BJ (cell line): ENCODE measurements at places on chromosomes 13 and 19.

- no peak for DNase-seq
Measured at GRCh38 chr13:30331331-30331771, 24.0 kb upstream of the KATNAL1 start.

DNA sequence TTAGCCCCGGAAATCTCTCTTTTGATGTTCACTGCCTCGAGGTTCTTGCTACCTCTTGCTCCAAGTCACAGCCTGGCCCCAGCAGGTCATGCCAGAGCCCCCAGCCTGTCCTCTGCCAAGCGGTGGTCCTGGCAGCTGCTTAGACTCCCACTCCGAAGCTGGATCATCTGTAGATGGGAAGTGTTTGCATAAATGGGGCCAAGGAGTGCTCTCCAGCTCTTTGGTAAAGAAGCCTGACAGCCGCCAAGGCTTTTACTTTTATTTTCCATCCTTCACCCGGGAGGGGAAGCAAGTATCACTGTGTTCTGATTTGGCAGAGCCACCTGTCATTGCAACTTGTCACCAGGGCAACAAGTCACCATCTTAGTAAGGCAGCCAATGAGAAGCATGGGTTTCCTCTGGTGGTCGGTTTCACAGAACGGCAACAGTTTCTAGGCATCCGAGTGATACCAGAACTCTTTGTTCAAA lies 10.6 kb upstream of the RETN start:
- no peak for DNase-seq

- no peak for DNase-seq
Measured at GRCh38 chr13:77699059-77699680, 1.7 kb downstream of the SLAIN1 start.

- DNase-seq = no peak
Measured at GRCh38 chr13:47310401-47310800, 413.5 kb upstream of the HTR2A start.

- no peak for DNase-seq
Measured at GRCh38 chr19:2237869-2238153, 1.2 kb downstream of the SF3A2 start.

DNA sequence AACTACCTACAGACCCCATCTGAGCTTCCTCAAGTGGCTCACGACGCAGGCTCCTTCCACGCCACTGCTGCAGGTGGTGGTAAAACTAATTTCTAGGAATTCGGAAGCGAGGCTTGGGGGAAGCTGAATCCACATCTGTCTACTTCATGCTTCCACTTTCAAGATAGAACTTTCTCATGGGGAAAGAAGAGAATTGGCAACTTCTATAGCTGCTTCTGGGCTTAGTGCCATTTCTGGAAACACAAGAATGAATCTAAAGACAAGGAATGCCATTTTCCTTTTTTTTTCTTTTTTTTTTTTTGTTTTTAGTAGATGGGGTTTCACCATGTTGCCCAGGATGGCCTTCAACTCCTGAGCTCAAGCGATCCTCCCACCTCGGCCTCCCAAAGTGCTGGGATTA lies 2.8 kb upstream of the NLRP12 start:
- no peak for DNase-seq

DNA sequence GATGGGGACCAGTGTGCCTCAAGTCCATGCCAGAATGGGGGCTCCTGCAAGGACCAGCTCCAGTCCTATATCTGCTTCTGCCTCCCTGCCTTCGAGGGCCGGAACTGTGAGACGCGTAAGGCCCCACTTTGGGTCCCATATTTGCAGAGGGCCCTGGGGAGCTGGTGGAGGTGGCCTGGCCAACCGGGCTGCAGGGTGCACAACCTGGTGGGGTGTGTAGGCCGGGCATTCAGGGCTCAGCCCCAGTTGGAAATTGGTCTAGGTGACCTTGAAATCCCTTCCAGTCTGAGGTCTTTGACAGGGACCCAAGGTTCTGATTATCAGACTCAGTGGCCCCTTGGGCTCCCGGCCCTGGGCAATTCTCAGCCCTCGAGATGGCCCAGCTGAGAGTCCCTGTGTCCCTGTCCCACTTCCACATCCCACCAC lies 8.3 kb downstream of the F7 start:
- DNase-seq = no peak

DNA sequence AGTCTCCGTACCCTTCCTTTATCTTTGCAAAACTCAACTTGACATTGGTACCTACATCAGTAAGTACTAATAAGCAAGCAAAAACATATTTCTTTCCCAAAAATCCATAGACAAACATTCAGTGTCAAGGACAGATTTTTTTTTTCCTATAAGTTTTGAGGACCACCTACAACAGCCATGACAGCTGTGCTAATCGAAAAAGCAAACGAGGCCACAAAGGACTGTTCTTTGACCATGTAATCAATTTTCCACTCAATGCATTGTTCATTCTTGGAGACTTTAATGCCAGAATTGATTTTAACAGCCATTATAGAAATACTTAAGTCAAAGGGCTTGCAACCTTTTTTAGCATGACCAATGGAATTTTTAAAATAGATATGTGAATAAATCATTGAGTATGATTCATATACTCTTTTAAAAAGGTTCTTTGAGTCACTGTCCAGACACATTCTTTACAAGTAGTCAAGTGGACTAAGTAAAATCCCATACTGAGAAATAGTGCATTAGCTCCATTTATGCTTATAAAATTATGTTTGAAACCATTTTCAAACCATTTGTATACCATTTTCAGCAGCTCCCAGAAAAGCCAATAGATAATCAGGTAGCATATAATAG lies 323.9 kb downstream of the MZT1 start:
- no peak for DNase-seq

DNA sequence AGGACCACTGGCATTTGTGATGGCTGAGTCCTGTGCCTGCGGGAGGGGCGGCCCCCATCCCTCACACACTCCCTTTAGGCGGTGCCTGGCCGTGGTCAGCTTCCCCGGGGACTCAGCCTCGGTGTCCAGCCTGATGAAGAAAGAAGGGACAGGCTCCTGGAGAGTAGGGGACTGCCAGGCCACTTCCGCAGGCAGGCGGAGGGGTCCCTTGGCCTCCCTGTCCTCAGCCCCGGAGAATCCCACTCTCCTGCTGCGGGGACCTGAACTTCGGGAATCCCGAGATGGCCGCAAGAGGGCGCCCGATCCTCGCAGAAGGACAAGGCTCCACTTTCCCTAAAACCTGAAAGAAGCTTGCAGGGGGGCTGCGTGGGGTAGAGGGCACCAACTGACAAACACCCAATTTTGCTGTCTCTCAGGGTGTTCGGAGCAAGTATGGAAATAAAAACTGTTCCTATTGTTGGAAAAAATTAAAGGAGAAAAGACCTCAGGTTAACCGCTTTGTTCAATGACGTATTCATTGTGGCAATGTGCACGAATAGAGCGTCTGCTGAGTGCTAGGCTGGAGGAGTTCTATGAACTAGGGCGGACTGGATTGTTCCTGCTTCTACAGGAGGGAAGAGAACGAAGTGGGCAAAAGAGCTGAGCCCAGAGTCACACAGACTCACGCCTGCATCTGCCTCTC lies 297.3 kb downstream of the ZNF536 start:
- DNase-seq = no peak

DNA sequence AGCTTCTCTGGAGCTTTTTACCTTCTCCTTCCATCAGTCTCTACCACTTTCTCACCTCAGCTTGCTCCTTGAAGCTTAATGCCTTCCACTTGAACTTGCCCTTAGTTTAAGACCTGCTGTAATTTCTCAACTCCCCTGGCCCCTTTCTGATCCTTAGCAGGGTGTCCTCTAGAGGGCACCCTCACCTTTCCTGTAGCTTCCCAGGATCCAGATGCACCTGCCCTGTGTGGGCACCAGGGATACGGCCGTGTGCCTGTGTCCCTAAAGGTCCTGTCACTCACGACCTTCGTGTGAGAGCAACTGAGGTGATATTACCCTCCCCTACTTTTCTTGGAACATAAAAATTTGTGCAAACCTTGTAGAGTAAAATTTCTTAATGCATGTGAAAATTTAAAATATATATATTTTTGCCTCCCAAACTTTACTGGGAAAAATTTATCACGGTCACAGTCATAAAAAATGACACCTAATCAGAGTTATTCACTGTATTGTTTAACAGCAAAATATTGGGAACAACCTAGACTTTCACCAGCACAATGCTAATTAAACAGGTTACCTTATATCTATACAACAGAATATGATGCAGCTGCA lies 46.4 kb downstream of the PSG3 start:
- no peak for DNase-seq

GRCh38 chr19:54281007-54281728 lies at the start of gene LILRB2:
TSS of gene LILRB2 (minus strand) at chr19:54281110. CDS start at chr19:54280496, 614 bp downstream.
- DNase-seq = no peak
